ENCODE measurements at places on chromosomes 13 and 19. TPM values are rescaled to one million over a fixed set of nuclear protein-coding genes. Genes with fewer than 3 reads are reported as not detected.

The CRX gene
- not detected for total RNA-seq

The THSD8 gene
- 24.8 TPM for total RNA-seq

The SLC8A2 gene
- total RNA-seq, result 0.10 TPM

The PALM3 gene
- total RNA-seq, result 0.54 TPM

The ZNF723 gene
- not detected for total RNA-seq

The ZNF850 gene
- total RNA-seq, result 15.3 TPM

The CEACAM21 gene
- total RNA-seq, result not detected

The ZNF177 gene
- 4.6 TPM for total RNA-seq

The TMPRSS9 gene
- 0.23 TPM for total RNA-seq

The OR2Z1 gene
- not detected for total RNA-seq

The MAST1 gene
- 3.1 TPM for total RNA-seq

The SGTA gene
- total RNA-seq, result 85.7 TPM
